ENCODE measurements at places on chromosomes 4 and X.

DNA sequence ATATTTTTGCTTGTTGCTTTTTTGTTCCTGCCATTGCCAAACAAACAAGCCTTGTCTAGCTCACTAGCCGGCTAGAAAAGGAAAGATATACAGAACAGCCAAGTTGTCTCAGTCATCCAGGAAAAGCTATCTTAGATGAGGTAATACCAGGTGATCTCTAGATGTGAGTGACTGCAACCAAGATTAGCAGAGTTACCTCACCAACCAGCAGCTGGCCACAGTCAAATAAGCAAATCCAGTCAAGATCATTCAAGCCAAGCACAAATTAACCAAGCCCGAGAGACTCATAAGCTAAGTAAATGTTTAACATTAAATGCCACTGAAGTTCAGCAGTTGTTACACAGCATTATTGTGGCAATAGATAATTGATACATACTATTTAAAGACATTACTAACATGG is 108.6 kb downstream of the CENPC start:
- no peak for DNase-seq

DNA sequence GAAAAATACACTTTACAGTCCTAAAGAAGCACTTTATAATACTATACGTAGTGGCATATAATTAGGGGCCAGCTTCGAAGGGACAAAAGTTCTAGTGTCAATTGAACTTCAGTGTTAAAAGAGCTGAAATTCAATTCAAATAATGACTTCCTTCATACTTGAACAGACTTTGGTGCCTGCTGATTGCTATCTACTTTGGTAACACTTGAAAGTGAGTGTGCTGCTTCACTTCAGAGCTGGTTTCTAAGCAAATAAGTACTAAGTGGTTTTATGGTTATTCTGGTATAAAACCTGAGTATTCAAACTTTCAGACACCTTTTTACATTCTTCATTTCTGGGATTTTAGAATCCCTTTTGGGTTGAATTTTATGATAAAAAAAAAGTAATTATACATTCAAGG is 107.0 kb downstream of the SLC4A4 start:
- DNase-seq: no peak

- DNase-seq: no peak
Measured at GRCh38 chrX:85244450-85245211, 840 bp downstream of the ZNF711 start.

DNA sequence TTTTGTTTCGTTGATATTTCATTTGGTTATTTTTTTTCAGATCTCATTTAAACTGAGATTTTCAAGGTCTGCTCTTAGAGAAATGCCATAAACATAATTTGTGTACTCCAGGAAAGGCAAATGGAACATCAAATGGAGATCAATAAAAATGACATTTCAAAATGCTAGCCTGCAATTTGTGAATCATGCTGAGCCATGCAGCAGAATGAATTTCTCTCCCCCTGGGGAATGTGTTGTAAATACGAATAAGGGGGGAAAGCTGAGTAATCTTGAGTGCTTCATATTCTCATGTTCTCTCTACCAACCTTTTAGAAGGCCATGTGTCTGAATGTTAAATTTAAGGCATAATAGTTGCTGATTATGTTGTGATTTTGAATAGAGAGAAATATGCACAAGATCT is 7.8 kb downstream of the ZCCHC4 start:
- DNase-seq: no peak

- no peak for DNase-seq
Measured at GRCh38 chrX:101260435-101260834, 30.7 kb downstream of the TAF7L start.

GRCh38 chr4:180650273-180650672 is 1592.9 kb upstream of the TENM3 start:
- no peak for DNase-seq

DNA sequence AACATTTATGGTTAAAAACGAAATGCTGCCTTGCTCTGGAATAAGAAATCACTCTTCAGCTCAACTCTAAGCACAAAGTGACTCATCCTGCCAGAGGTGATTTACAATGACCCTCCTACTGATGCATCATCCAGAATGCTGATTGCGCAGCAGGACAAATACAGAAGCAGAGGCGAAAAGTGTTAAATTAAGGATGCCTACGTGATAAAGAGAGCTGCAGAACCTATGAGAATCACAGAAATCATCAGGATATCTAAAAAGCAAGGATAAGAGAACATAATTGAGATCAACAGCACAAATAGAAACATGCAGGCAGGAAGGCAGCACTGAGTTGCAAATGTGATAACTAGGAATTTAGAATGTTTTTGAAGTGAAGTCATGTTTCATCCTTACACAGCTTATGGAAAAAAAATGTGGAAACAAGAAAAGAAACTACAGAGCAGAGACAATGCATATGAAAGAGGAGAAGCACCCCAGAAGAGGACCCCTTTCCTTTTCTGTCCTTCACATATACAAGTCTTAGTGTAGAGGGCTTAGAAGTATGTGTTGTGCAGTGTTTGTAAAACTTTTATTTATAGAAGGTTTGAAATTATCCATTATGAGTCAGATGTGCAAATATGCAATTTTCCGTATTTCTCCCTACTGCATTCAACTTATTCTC is 188.4 kb downstream of the SLC7A11 start:
- no peak for DNase-seq

- no peak for DNase-seq
Measured at GRCh38 chrX:108177351-108178142, 86.0 kb downstream of the ATG4A start.

Data from RPMI8226 (cell line).